ENCODE measurements at places on chromosomes 11 and 22. TPM values are rescaled to one million over a fixed set of nuclear protein-coding genes. Genes with fewer than 3 reads are reported as not detected.
A peak's percentile ranks its signal among the peaks of the same experiment; 100 is the strongest.

Gene FEN1
- total RNA-seq = 146 TPM

Gene TRPM5
- total RNA-seq = not detected

Gene BBOX1
- not detected for total RNA-seq

Gene C11orf16
- not detected for total RNA-seq

Gene OR8B3
- total RNA-seq = not detected

Gene ARFGAP3
- 35.8 TPM for total RNA-seq

Gene KRTAP5-1
- not detected for total RNA-seq

Gene RAB38
- 0.70 TPM for total RNA-seq

Gene RASSF10
- total RNA-seq = not detected

Gene TRIM48
- not detected for total RNA-seq

Gene SYNGR1
- 0.37 TPM for total RNA-seq

GRCh38 chr11:64802370-64803157 lies 450 bp downstream of the MAP4K2 start:
- DNase-seq = no peak
- no peaks in the 10 kb centered on the region for H3K27me3 ChIP-seq
- peak overlapping the region; percentile 79 for H3K4me3 ChIP-seq
- peaks cover 30% of the 10 kb centered on the region for H3K36me3 ChIP-seq

DNA sequence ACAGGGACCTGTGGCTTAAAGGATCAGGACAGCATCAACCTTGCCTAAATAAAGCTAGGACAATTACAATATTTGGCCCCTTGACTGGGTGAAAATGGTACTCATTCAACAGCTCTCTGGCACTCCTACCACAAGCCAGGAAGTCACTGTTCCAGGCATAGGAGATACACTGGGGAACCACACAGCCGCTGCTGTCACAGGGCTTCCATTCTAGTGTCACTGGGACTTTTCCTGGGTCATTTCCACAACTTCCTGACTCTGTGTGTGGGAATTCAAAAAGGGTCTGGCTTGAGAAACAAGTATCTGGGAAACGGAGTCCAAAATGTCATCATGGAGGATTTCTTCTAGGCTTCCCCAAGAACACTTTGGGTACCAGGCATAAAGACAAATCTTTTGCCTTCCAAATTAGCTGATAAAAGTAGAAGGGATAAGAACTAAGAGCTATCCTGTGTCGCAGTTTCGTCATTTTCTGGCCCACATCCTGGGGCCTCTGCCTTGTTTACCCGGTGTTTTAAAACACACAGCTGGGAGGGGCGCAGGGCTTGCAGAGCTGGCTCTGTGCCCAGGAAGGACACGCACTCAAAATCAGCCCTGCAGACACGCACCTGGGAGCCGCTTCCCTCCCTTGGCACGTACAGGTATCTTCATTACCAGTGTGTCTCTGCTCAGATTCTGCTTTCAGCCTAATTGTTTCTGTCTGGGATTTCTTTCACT lies 38.0 kb downstream of the TMEM45B start:
- H3K36me3 ChIP-seq = peaks cover 3% of the 10 kb centered on the region
- H3K27me3 ChIP-seq = peaks cover 2% of the 10 kb centered on the region
- peak overlapping the region; percentile 55 for H3K4me3 ChIP-seq
- DNase-seq = peak; percentile 81
- H3K27ac ChIP-seq = peak overlapping the region; percentile 95

DNA sequence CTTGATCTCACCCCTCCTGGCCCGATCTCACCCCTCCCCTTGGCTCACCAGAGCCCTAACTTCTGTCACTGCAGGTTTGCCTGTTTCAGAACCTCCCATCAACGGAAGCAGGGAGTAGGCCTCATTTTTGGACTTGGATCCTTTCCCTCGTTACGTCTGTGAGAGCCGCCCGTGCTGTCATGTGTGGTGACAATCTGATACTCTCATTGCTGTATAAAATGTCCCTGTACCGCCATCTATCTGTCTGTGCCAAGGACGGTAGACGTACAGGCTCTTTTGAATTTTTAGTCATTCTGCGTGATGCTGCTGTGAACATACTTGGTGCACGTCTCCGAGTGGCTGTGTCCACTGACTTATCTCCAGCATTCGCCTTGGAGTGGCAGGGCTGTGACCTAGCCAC lies 1163.1 kb downstream of the BRD1 start:
- no peak overlapping the region for H3K4me3 ChIP-seq
- H3K27me3 ChIP-seq = no peaks in the 10 kb centered on the region
- H3K4me1 ChIP-seq = no peaks in the 10 kb centered on the region

DNA sequence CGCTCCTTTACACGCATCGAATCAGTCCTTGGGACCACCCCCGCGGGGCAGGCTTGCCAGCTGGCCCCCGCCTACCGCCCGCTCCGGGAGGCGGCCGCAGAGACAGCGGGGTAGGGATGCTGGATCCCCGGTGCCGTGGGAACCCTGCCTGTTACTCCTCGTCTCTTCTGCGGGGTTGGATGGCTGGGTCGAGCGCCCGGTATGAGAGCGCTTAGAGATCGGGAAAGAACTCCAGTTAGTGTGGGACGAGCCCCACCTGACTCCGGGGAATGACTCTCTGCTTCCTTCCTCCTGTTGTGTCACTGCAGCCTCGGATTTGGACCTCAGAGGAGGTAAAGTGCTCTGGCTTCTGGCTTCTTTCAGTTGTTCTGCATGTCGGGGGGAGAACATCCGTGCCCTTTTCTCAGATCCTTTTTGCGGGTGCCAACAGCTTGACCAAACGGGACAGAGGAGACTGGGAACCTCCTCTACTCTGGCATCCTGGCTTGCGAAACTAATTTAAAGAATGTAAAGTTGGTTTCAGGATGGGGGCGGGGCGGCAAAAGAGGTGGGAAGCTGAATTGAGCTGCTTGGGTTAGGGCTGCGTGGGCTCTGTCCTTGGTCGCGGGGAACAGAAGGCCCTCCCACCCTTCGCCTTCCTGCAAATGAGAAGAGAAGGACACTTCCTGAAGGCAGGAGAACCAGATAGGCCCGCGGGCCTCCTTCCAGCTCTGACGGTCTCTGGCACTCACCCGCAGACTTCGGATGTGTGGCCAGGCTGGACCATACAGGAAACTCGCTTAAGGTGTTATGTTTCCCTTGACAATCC lies 938 bp downstream of the LAYN start:
- peaks cover 10% of the 10 kb centered on the region for H3K27me3 ChIP-seq
- H3K4me1 ChIP-seq = peaks cover 64% of the 10 kb centered on the region
- H3K36me3 ChIP-seq = peaks cover 20% of the 10 kb centered on the region
- H3K27ac ChIP-seq = peak overlapping the region; percentile 50
- DNase-seq = no peak

DNA sequence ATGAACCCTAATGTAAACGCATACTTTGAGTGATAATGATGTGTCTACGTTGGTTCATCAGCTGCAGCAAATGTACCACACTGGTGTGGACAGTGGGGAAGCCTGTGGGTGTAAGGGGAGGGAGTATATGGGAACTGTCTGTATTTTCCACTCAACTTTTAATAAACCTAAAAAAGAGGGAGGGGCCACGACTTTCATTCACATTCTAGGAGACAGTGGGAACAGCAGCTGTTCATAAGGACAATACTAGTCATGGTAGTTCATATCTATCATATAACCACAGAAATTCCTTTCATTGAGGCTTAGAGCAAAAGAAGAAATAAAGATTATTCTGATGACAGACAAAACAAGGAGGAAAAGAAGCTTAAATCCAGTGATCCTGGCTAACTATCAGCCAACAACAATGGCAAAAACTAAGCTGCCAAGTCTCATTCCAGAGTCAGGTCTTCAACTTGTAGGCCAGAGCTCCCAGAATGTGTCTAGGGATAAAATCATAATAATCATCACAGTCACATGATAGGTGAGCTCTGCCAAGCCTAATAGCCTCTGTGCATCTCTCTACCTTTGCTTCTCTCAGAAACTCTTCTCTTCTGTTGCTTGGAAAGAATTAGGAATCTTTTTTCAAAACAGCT lies 59.4 kb upstream of the CHRM4 start:
- H3K4me3 ChIP-seq = no peak overlapping the region
- H3K4me1 ChIP-seq = peaks cover 4% of the 10 kb centered on the region
- H3K36me3 ChIP-seq = peaks cover 3% of the 10 kb centered on the region
- DNase-seq = no peak
- no peaks in the 10 kb centered on the region for H3K27me3 ChIP-seq
- H3K27ac ChIP-seq = no peak overlapping the region

DNA sequence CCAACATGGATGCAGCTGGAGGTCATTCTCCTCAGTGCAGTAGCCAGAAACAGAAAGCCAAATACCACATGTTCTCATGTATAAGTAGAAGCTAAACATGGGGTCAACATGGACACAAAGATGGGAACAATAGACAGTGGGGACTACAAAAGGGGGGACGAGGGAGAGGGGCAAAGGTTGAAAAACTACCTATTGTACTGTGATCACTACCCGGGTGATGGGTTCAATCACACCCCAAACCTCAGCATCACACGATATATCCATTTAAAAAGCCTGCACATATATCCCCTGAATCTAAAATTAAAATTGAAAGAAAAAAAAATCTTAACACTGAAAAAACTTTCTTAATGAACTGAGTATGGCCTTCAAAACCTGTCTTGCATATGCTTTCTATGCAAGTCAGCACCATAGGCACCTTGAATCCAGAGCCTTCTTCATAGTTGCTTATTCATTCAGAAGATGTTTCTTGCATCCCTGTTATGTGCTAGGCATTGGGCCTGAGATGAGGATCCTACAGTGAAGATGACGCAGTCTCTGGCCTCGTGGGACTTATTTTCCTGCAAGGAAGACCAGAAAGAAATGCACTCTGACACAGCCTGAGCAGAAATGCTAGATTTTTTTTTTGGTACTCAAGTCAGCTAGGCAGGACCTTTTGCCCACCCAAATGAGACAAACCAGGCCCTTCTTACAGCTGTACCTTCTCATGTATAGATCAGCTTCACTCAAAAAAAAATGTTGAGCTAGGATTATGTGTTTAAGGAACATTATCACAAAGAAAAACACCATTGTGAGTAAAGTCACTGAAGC lies 21.0 kb downstream of the NNMT start:
- no peaks in the 10 kb centered on the region for H3K27me3 ChIP-seq
- peaks cover 23% of the 10 kb centered on the region for H3K4me1 ChIP-seq
- H3K4me3 ChIP-seq = no peak overlapping the region
- no peak for DNase-seq
- H3K36me3 ChIP-seq = no peaks in the 10 kb centered on the region

- H3K4me1 ChIP-seq = peaks cover 20% of the 10 kb centered on the region
- peaks cover 4% of the 10 kb centered on the region for H3K27me3 ChIP-seq
- H3K36me3 ChIP-seq = no peaks in the 10 kb centered on the region
- no peak for DNase-seq
- no peak overlapping the region for H3K27ac ChIP-seq
Measured at GRCh38 chr11:30291331-30291730, 31.6 kb upstream of the ARL14EP start.

DNA sequence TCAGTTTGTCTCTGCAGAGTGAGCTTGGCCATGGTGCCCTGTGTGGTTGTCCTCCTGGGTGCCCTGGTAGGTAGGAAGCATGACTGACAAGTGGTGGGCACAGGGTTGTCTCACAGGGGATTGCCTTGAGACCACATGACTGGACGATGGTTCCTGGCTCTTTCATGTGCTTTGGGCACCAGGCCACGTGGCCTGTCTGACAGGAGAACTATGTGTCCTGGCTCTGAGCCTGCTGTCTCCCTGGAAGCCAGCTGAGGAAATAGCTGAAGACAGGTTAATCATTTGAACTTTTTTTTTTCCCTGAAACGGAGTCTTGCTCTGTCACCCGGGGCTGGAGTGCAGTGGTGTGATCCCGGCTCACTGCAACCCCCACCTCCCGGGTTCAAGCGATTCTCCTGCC lies 93.2 kb downstream of the LDLRAD3 start:
- H3K27me3 ChIP-seq = peaks cover 3% of the 10 kb centered on the region
- H3K4me3 ChIP-seq = no peak overlapping the region
- H3K4me1 ChIP-seq = no peaks in the 10 kb centered on the region

GRCh38 chr11:31218847-31219246 lies 150.7 kb downstream of the DCDC1 start:
- H3K27me3 ChIP-seq = peaks cover 6% of the 10 kb centered on the region
- DNase-seq = no peak
- no peaks in the 10 kb centered on the region for H3K4me1 ChIP-seq
- no peak overlapping the region for H3K4me3 ChIP-seq
- H3K27ac ChIP-seq = no peak overlapping the region

DNA sequence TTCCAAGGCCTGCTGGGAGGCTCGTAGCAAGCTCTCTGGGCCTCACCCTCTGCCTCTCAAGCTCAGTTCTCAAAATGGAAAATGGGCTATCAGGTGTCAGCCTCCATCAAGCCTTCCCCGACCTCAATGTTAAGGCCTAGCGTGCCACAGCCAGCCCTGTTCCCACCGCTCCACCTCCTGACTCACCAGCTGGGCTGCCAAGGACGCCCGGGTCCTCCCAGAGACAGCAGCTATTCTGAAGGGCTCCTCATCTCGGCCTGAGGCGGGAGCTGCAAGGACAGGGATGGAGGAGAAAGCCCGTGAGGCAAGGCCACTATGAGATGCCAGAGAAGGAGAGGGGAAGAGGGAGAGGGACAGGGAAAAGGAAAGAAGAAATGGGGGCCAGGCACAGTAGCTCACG lies 19.9 kb downstream of the ARAP1 start:
- no peak overlapping the region for H3K4me3 ChIP-seq
- H3K4me1 ChIP-seq = peaks cover 16% of the 10 kb centered on the region
- H3K36me3 ChIP-seq = peaks cover 23% of the 10 kb centered on the region

GRCh38 chr11:81829976-81830375 lies 903.7 kb downstream of the FAM181B start:
- H3K27ac ChIP-seq = no peak overlapping the region
- H3K36me3 ChIP-seq = peaks cover 2% of the 10 kb centered on the region
- H3K4me3 ChIP-seq = no peak overlapping the region
- no peaks in the 10 kb centered on the region for H3K27me3 ChIP-seq
- no peaks in the 10 kb centered on the region for H3K4me1 ChIP-seq

DNA sequence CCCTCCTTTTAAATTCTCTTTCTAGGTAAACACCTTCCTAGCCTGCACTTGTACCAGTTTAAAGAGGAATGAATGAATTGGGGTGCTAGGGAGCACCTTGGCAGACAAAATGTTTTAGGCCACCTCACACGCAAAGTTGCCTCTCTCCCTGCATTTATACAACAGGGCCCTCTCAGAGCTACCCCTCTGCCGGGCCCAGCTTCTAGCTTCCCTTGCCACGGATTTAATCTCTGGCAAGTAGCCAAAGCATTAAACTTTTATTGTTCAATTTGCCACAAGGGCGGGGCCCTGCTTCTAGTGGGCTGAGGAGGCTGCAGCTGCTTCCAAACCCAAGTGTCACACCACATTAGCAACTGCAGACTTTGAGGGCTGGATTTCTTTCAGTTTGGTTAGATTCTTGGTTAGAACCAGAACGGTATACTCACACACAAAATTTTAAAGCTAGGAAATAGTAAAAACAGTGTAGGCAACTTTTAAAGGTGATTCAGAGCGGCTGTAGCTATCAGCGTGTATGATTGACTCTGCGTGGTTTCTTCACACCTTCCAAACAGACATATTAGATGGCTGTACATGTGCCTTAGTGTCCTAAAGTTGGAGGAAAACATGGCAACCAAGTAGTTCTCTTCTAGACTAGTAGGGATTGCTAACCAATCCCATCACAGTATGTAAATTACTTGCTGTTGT lies 6.5 kb downstream of the KREMEN1 start:
- H3K36me3 ChIP-seq = no peaks in the 10 kb centered on the region
- no peak overlapping the region for H3K27ac ChIP-seq
- peaks cover 56% of the 10 kb centered on the region for H3K27me3 ChIP-seq

Measured in activated CD8-positive, alpha-beta T cell treated with anti-CD3 and anti-CD28 coated beads, Interleukin-2, amount 10 ng/mL, durations not matched to agents 7 days and 5 days (primary cell).